ENCODE measurements at places on chromosomes 7 and 10.

DNA sequence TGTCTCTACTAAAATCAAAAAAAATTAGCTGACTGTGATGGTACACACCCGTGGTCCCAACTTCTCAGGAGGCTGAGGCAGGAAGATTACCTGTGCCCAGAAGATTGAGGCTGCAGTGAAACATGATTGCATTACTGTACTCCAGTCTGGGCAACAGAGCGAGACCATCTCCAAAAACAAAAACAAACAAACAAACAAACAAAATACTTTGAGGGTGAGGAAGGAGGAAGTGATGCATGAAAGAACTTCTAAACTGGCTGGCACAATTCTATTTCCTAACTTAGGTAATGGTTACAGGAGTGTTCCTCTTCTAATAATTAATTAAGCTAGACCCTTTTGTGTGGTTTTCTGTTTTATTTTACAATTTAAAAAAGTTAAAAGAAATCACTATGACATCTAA is 15.5 kb downstream of the WAPL start:
- no peak for DNase-seq

DNA sequence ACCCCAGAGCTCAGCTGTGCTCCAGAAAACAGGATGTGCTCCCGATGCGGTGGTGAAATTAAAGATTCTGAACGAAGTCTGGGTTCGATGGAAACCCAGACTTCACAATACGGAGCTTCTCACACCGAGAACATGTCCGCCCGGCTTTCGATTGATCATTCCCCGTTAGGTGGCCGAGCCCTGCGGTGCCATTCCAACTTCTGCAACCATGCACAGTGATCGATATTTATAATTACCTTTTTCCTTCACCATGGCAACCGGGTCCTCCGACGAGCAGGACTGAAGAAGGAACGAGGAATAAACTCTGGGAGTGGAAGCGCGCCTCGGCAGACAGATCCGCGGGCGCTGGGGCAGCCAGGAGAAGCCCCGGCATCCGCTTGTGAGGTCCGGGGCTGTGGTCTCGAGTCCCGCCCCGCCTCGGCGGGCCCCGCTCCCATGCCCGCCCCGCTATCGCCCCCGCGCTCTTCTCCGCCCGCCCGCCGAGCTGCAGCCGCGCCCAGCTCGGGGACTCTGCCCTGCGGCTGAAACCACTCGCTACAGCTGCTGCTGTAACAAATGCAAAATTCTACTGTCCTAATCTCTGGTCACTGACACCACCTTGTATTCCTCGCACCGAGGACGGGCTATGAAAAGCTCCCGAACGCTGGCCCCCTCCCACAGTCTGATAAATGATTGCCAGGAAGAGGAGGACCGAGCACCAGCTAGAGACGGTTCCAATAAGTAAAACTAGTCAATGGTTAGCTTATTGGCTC is 26.2 kb downstream of the ABLIM1 start:
- DNase-seq: no peak

GRCh38 chr10:5659702-5660528 is 6.5 kb downstream of the ASB13 start:
- no peak for DNase-seq

GRCh38 chr7:110090110-110090820 is 1000.7 kb upstream of the LRRN3 start:
- no peak for DNase-seq

- no peak for DNase-seq
Observed at GRCh38 chr10:119098576-119098975, 5.3 kb upstream of the DENND10 start.

- no peak for DNase-seq
Observed at GRCh38 chr7:30430276-30430675, 48.3 kb downstream of the NOD1 start.

DNA sequence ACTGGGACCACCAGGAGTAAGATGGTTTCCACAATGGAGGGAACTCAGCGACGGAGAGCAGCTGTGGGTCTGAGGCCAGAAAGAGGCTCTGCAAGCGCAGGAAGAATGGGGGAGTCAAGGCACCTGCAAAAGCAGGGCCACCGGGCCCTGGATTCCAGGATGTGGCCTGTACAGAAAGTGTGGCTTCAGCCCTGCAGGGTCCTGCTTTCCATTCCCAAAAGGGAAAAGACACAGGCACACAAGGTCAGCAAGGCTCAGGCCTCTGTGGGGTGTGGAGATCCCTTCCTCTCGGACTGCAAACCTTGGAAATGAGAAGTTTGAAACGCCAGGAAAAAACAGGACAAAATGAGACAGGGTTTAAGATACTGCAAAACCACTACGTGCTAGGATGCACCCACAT is 232.5 kb downstream of the TNS3 start:
- no peak for DNase-seq

All from cortex of kidney (tissue), 1 donor.